ENCODE measurements at places on chromosomes 13 and 19.

- DNase-seq, result no peak
Observed at GRCh38 chr19:19010551-19010950, 22.8 kb downstream of the SUGP2 start.

GRCh38 chr19:14385492-14385891 lies 4.2 kb downstream of the ADGRE5 start:
- DNase-seq, result no peak

DNA sequence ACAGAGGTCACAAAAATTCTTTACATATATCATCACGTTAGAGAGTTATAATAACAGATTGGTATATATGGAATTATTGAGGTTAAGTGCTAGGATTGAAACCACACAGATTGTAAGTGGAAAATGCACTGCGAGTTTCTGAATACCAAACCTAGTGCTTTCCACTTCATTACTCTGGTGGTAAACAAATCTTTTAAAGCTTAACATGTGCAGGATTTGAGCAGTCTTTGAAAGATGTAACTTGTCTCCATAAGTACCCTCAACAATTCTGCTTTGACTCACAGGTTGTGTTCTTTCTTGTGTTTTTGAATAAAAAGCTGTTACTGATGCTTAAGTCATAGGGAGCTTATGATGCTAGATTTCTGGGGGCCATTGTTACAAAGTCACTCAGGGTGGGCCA lies 314.7 kb upstream of the DACH1 start:
- DNase-seq, result no peak

DNA sequence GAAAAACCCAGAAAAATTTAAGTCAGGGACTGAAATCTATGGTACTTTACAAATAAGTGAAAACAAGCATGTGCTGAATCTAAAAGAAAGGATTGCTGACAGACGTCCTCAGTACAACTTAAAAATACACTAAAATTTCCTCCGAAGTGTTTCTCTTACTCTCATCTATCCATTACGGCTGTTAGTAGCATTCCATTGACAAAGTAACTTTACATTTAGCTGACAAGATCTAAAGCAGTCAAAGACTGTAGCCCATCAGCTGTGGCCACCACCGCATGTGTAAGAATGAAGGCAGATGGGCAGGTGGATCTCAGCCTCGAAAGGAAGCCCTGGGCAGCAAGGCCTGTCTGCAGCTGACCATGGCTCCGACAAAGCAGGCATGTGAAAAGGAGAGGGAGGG lies 59.0 kb downstream of the FLT1 start:
- DNase-seq, result no peak

DNA sequence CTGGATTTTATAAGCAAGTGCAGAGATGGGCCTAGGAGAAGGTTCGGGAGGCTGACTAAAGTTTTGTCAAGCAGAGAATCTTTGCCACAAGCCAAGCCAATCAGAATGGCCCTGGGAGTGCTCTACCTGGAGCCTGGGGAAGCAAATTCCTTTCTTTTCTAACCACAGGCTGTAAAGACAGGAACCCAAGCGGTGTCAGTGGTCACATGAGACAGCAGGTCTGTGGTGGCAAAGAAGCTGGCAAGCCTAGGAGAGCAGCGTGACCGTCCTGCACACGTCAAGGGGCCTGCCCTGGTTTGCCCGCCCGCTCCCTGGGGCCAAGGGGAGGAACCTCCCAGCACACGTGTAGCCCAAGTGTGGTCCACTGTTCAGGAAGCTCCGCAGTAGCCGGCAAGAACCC lies 90.8 kb downstream of the IPO5 start:
- DNase-seq, result no peak

DNA sequence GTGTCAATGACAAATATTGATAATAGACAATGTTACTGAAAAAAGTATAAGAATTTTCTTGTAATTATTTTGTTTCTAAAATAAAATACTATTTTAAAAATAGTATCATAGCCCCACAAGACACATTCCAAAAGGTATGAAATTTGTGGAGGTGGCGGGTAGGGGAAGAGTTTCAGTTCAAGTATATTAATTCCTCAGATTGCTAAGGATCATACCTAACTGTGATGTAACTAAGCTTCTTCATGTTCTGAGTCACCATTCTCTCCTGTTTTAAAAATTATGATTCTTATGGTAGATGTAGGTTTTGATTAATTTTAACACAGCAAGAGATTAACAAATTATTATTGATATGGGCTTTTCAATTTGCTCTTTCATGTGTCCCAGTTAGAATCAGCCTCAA lies 61.3 kb downstream of the MYO16 start:
- no peak for DNase-seq

- DNase-seq, result no peak
Observed at GRCh38 chr19:4717966-4718701, 5.5 kb downstream of the DPP9 start.

- DNase-seq, result peak; percentile 63
Observed at GRCh38 chr19:4014541-4015491, 7.3 kb downstream of the PIAS4 start.

DNA sequence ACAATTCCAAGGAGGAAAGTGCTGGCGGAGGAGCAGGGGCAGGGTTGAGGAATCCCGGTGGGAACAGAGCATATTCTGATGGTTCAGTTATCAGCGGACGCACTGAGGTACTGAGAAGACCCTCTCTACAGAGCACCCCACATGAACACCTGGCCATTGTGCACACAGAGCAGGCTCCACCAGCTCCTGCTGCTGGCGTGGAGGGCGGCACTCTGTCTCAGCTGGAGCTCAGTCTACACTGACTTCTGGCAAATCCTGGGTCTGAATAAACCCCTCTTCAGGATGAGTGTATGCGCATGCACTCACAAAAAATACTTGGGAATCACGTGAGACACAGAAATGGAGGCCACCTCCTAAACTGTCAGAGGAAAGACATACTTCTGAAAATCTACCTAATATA lies 114.4 kb upstream of the IRS2 start:
- no peak for DNase-seq

- no peak for DNase-seq
Observed at GRCh38 chr19:11087870-11088505, 1.3 kb upstream of the LDLR start.

- no peak for DNase-seq
Observed at GRCh38 chr19:15891434-15891833, 6.4 kb downstream of the CYP4F2 start.

GRCh38 chr13:28981530-28981929 lies 161.4 kb downstream of the MTUS2 start:
- no peak for DNase-seq

- no peak for DNase-seq
Observed at GRCh38 chr13:45209229-45209628, 8.4 kb upstream of the KCTD4 start.

GRCh38 chr19:15449620-15450527 lies at the start of gene WIZ:
TSS of gene WIZ (minus strand) at chr19:15449956. CDS start at chr19:15448307, 1,649 bp downstream.
- DNase-seq, result peak; percentile 74

GRCh38 chr19:8641908-8642547 lies 11.6 kb downstream of the NFILZ start:
- no peak for DNase-seq

DNA sequence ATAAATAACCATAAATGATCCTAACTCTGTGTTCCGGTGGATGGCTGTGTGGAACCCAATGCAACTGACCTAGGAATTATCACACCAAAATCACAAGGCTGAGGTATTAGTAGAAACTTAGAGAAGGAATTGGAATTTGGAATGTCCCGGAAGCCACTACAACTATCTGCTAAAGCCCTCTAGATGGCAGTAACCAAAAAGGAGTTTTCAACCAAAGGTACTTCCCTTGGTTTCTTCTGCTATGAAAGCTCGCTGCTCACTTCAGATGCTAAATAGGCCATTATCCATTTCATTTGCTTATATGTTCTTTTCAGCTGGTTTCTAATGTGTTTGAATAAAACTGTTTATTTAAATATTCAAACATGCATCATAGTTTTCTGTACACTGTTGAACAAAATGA lies 1589.1 kb upstream of the SPRY2 start:
- no peak for DNase-seq

DNA sequence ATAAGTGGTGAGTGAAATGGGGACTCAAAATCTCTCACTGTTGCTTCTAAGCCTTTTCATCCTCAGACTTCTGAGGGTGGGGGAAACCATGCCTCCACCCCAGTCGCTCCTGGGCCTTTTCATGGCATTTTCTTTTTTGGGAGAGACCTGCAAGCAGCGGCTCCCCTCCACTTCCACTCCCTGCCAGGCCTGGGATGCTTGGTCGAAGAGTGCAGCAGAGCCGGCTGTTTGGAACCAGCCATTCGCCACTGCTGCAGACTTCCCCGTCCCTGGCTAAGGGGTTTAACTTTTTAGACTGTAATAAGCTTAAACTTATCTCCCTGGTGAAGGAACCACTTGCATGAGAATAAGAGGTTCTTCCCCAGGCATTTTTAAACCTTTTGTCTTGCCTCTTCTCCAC lies 617.2 kb downstream of the PCDH9 start:
- no peak for DNase-seq

DNA sequence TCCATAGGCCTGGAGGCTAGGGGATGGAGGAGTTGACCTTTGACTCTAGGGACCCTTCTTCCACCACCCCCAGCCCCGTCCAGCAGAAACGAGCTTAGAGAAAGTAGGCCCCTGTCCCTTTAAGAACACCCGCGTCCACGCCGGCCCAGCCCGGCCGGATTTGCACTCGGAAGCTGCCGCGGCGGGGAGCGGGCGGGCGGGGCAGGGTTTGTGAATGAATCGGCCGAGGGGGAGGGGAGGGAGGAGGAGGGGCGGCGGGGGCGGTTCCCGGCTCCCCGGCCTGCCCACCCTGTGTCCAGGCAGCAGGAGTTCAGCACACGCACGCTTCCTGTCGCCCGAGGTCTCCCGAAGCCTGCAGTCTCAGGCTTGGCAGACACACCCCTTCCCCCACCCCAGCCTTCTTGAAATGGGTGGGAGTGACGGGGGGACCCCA lies 1.5 kb downstream of the UNC13A start:
- no peak for DNase-seq

DNA sequence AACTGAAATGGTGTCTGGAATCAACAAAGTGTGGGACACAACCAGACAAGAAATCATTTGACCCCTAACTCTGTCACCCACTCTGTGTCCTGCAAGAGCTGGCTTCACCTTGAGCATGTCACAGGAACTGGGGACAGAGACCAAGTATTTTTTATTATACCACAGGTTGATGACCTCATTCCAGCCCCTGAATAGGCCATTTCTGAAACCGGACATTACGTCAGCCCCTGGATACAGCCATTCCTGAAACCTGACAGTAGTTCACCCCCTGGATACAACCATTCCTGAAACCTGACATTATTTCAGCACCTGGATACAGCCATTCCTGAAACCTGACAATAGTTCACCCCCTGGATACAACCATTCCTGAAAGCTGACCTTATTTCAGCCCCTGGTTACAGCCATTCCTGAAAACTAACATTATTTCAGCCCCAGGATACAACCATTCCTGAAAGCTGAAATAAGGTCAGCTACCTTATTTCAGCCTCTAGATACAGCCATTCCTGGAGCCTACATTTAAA lies 47.7 kb upstream of the CACNA1A start:
- no peak for DNase-seq

DNA sequence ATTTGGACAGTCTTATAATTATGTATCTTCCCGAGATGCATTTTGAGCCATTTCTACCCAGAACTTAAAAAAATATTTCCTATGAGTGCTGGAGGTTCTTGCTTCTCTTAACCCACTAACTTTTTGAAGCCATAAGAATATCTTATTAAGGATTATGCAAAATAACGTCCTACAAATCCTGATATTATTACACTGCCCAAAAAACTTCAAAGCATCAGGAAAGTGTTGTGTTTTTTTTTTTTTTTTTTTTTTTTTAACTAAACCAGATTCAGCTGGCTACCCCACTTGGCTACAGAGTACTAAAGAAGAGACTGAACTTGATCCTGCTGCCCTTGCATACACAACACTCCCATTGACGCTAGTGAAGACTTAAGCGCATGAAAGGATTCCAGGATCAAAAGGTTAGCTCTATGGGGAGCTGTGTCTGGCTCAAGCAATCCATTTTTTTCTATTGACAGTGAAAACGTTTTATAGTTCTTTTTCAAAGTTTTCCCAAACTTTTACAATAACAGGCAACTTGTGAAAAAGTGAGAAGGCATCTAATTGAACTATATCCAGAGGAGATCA lies 141.4 kb downstream of the KCNRG start:
- DNase-seq, result no peak

GRCh38 chr19:47186446-47187334 lies 44.3 kb downstream of the BBC3 start:
- peak; percentile 59 for DNase-seq

DNA sequence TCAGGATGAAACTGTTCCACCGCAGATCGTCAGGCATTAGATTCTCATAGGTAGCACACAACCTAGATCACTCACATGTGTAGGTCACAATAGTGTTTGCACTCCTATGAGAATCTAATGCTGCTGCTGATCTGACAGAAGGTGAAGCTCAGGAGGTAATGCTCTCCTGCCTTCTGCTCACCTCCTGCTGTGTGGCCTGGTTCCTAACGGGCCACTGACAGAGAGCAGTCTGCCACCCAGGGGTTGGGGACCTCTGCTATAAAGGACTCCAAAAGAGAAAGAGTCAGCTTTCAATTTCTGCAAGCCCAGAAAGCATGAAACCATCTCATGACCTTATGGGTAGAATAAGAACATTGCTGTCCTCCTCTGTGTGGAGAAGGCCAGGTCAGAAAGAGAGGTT lies 43.5 kb upstream of the PCCA start:
- no peak for DNase-seq

GRCh38 chr19:7904074-7905020 lies 670 bp downstream of the MAP2K7 start:
- peak; percentile 88 for DNase-seq

DNA sequence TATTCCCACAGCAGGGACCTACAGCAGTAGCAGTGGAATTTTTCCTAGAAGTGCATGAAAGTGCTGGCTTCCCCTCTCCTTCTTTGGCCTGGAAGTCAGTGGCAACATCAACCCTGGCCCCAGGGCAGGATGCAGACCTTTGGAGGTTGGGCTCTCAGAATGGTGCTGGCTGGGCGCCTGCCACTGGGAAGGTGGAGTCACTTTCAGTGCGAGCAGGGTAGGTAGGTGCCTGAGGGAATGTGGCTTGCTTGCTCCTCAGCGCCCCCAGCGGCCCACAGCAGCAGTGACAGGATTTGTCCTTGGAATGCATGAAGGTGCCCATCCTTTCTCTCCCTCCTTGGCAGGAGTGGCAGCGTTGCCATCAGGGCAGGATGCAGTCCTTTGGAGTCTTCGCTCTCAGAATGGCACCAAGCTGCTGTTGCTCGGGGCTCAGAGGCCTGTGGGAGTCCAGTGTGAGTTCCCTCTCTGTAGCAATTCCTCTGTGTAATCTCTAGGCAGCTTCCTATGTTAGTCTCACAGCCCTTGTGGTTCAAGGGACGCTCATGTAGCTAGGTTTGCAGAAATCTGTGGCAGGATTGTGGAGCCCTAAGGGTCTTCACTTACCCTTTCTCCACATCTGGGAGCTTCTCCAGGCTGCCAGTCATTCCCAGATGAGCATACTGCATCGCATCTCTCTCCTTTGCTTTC lies 354.4 kb upstream of the DACH1 start:
- DNase-seq, result no peak
